ENCODE measurements at places on chromosomes 16 and 17. TPM values are rescaled to one million over a fixed set of nuclear protein-coding genes. Genes with fewer than 3 reads are reported as not detected.

DNA sequence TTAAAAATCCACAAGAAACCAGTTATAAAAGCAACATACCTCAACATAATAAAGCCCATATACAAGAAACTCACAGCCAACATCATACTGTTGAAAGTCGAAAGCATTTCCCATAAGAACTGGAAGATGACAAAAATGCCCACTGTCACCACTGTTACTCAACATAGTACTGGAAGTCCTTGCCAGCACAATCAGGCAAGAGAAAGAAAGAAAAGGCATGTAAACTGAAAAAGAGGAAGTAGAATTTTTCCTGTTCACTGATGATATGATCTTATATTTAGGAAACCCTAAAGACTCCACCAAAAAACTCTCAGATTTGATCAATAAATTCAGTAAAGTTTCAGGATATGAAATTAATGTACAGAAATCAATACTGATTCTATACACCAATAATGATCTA is 45.1 kb downstream of the AHSP start:
- H3K27ac ChIP-seq = no peak overlapping the region
- H3K36me3 ChIP-seq = no peaks in the 10 kb centered on the region
- no peak overlapping the region for H3K4me3 ChIP-seq

- peaks cover 6% of the 10 kb centered on the region for H3K27me3 ChIP-seq
- DNase-seq = no peak
- H3K4me1 ChIP-seq = no peaks in the 10 kb centered on the region
- no peak overlapping the region for H3K27ac ChIP-seq
- H3K4me3 ChIP-seq = no peak overlapping the region
Measured at GRCh38 chr16:85571563-85571812, 41.6 kb upstream of the GSE1 start.

GRCh38 chr17:16262201-16262600 is 45.2 kb downstream of the PIGL start:
- H3K27ac ChIP-seq = no peak overlapping the region
- H3K36me3 ChIP-seq = no peaks in the 10 kb centered on the region
- no peak overlapping the region for H3K4me3 ChIP-seq
- H3K4me1 ChIP-seq = no peaks in the 10 kb centered on the region

MT1F gene
- 4.1 TPM for polyA plus RNA-seq

DNA sequence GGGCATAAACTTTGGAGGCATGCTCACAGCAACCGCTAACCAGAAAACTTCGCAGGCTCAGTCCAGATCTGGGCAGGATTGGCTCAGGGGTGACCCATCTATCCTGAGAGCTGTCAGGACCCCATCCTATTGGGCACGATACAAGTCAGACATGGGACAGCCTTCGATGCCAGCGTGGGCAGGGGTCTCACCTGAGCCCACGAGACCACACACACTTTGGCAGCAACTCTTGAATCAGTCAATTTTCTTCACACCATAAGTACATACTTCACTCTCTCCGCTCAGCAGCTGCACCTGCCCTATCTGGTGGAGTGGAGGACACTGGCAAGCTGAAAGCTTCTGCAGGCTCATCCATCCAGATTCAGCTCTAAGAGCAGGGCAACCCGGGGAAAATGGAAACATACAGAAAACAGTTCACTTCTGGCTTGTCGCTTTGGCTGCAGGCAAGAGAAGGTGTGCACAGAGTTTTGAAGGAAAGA is 48.3 kb downstream of the ZFHX3 start:
- no peak overlapping the region for H3K27ac ChIP-seq
- peaks cover 28% of the 10 kb centered on the region for H3K4me1 ChIP-seq
- no peaks in the 10 kb centered on the region for H3K36me3 ChIP-seq
- no peak overlapping the region for H3K4me3 ChIP-seq

MT1G gene
- polyA plus RNA-seq = 9.8 TPM

- no peak overlapping the region for H3K27ac ChIP-seq
- H3K27me3 ChIP-seq = no peaks in the 10 kb centered on the region
- H3K4me3 ChIP-seq = no peak overlapping the region
- H3K36me3 ChIP-seq = no peaks in the 10 kb centered on the region
- DNase-seq = peak; percentile 30
Measured at GRCh38 chr17:48505788-48506187, 25.0 kb downstream of the HOXB1 start.

DNA sequence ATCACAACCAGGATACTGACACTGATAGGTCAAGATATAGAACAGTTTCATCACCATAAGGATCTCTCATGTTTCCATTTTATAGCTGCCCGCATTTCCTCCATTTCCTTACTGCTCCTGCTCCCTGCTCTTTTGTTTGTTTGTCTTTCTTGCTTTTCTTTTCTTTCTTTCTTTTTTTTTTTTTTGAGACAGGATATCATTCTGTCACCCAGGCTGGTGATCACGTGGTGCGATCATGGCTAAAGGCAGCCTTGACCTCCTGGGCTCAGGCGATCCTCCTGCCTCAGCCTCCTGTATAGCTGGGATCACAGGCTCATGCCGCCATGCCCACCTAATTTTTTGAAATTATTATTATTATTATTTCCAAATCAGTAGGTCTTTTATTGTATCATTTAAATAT is 31.7 kb downstream of the PRAC1 start:
- H3K4me1 ChIP-seq = no peaks in the 10 kb centered on the region
- no peaks in the 10 kb centered on the region for H3K36me3 ChIP-seq
- no peak overlapping the region for H3K4me3 ChIP-seq
- H3K27me3 ChIP-seq = peaks cover 4% of the 10 kb centered on the region
- DNase-seq = no peak

DNA sequence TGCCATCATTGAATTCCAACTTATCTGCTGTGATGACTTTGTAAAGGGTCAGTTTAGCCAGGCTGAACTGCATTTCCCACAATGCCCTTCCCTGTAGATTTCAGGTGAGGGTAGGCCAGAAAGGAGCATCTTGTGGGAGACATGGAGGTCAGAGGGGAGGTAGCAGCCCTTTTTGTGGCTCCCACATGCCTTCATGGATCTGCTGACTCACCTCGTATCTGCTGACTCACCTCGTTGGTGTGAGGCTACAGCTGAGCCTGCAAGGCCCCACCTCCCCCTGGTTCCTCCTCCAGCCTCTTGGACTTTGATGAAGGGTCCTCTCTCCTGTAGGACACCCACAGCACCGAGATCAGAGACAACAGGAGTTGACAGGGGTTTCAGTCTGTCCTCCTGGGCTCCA is 102.5 kb downstream of the SALL1 start:
- H3K27ac ChIP-seq = no peak overlapping the region
- H3K4me1 ChIP-seq = no peaks in the 10 kb centered on the region
- no peaks in the 10 kb centered on the region for H3K27me3 ChIP-seq
- DNase-seq = no peak
- no peak overlapping the region for H3K4me3 ChIP-seq
- no peaks in the 10 kb centered on the region for H3K36me3 ChIP-seq

GP2 gene
- polyA plus RNA-seq = not detected

TBC1D3G gene
- polyA plus RNA-seq = not detected

DNA sequence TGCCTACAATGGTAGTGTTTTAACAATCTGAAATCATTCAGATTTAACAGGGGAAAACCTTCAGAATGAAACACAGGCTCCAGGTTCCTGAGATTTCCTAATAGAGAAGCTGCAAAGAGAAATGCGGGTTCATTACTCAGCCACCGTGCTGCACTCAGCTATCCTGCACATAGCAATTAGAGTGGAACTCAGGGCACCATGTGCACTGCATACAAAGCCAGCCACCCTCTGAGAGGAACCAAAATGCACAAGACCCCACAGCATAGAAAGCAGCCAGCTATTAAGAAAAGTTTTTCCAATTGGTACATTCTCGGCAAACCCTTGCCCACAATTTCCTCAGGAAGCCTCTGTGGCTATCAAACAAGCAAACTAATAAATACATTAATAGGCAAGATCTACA is 37.4 kb downstream of the TOM1L2 start:
- H3K4me3 ChIP-seq = no peak overlapping the region
- H3K4me1 ChIP-seq = peaks cover 59% of the 10 kb centered on the region
- no peaks in the 10 kb centered on the region for H3K36me3 ChIP-seq

DNA sequence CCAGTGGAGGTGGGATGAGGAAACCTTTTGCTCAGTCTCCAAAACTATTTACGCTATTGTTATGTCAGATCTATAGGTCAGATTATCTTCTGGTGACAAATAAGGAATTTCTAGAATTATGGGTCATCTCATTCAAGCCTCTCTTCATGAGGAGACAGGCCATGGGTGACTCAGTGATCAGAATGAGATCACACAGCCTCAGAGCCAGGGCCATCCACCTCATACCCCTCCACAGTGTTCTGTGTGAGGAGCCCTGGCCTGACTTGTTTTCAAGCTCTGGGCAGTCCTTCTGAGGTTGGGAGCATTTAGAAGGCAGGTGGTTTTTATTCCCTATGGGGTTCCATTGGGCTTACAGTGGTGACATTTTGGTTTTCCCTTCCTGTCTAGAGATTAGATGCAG is 26.5 kb downstream of the YPEL2 start:
- DNase-seq = no peak
- no peak overlapping the region for H3K27ac ChIP-seq
- peaks cover 13% of the 10 kb centered on the region for H3K4me1 ChIP-seq
- peaks cover 2% of the 10 kb centered on the region for H3K36me3 ChIP-seq
- no peak overlapping the region for H3K4me3 ChIP-seq

RFWD3 gene
- 25.0 TPM for polyA plus RNA-seq

GRCh38 chr17:78407387-78408000 is 29.0 kb downstream of the PGS1 start:
- peaks cover 21% of the 10 kb centered on the region for H3K36me3 ChIP-seq
- DNase-seq = no peak
- no peaks in the 10 kb centered on the region for H3K27me3 ChIP-seq
- H3K4me3 ChIP-seq = no peak overlapping the region

DNA sequence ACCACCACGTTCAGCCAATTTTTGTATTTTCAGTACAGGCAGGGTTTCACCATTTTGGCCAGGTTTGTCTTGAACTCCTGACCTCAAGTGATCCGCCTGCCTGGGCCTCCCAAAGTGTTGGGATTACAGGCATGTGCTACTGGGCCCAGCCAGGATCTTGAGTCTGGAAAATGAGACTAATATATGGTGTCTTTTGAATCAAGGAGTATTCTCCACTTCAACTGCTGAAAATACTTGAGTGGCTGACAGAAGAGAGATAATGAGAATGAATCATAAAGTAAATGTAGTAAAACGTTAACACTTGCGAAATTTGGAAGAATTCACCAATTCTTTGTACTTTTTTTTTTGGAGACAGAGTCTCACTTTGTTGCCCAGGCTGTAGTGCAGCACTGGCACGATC is 16.6 kb downstream of the SMYD4 start:
- H3K4me1 ChIP-seq = no peaks in the 10 kb centered on the region

EVI2A gene
- 0.12 TPM for polyA plus RNA-seq

DNA sequence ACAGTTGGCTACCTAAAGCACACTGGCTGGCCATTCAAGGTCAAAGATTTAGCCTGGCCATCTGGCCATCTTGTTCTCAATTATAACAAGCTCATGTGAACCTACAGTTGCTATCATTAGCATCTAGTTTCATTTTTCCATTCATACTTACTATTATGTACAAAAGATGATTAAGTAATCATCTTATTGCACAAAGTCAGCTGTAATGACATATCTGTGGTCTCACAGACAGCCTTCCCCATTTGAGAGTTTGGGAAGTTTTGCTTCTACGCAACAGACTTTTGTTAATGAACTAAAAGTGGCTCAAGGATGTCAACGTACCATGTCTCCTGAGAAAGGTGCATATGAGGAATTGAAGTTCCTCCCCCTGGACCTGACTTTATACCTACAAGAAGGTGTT is 51.3 kb downstream of the HS3ST3B1 start:
- H3K36me3 ChIP-seq = no peaks in the 10 kb centered on the region
- no peak for DNase-seq

DNA sequence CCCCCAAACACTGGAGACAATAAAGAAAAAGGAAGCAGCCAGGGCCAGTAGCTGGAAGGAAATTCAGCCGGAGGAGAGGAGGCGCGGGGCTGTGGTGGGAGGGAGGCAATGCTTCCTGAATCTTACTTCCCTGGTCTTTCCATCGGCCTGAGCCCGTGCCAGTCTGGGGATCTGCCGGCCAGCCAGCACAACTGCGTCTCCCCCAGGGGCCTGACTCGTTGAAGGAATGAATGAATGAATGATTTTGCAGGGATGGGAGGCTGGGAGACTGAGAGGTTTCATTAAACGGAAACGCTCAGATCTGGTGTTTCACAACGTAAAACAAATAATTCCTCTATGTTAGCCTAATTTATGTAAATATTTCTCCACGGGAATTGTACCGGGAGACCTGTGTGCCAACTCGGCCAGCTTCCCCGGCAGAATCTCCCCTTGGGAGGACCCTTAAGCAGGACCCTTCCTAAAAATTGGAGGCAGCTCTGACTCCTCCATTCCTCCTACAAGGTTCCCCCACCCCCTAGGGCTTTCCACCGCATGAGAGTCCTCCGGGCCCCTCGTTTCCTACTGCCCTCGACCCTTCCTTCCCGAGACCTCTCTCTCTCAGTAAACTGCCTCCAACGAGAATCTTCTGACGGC is 1.3 kb upstream of the BAIAP2 start:
- H3K36me3 ChIP-seq = peaks cover 16% of the 10 kb centered on the region
- H3K27me3 ChIP-seq = peaks cover 12% of the 10 kb centered on the region
- peak overlapping the region; percentile 77 for H3K4me3 ChIP-seq
- DNase-seq = no peak
- peaks cover 24% of the 10 kb centered on the region for H3K4me1 ChIP-seq
- H3K27ac ChIP-seq = no peak overlapping the region

GRCh38 chr17:41544491-41544892 is 16.4 kb upstream of the KRT19 start:
- H3K27ac ChIP-seq = no peak overlapping the region
- H3K4me1 ChIP-seq = peaks cover 39% of the 10 kb centered on the region
- no peaks in the 10 kb centered on the region for H3K27me3 ChIP-seq
- DNase-seq = no peak

DNA sequence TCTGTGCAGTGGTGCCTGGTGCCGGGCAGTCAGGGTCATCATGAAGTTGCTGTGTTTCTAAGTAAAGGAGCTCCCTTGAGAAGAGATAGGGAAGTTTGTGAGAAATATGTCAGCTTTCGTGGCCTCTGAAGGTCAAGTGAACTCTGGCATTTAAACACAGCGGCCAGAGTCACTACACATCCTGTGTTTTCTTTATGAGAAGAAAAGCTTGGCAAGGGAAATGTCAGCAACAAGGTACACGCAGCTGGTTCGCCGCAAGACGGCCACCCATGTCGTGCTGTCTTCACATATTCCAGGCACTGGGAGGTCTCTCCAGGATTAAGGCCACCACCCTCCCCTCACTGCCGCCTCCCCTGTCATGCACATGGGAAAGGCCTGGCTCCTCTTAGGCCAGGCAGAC is 33.2 kb upstream of the PEMT start:
- H3K4me1 ChIP-seq = no peaks in the 10 kb centered on the region
- DNase-seq = no peak
- no peak overlapping the region for H3K27ac ChIP-seq
- peaks cover 17% of the 10 kb centered on the region for H3K27me3 ChIP-seq

DNA sequence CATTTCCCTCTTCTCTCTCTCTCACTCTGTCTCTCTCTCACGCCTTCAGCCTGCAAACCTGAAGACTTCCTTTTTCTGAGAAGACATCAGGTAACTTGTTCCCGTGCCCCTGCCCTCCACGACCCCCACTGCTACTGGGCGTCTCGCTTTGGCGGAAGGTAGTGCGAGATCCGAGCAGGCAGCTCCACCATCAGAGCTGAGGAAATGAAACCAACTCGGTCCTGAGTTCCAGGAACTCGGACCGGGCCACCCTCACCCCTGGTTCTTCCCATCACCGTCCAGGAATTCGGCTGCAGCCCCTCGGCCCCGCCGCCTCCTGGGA is 585 bp downstream of the MLKL start:
- no peak for DNase-seq
- peaks cover 23% of the 10 kb centered on the region for H3K4me1 ChIP-seq
- peak overlapping the region; percentile 71 for H3K27ac ChIP-seq
